NCI-H1417 treated with DMSO at 0.1 percent for 48 hours (cell line): ENCODE measurements at places on chromosomes 3 and 15.

GRCh38 chr3:38119248-38119544, 17.7 kb downstream of the ACAA1 start:
- DNase-seq: no peak

DNA sequence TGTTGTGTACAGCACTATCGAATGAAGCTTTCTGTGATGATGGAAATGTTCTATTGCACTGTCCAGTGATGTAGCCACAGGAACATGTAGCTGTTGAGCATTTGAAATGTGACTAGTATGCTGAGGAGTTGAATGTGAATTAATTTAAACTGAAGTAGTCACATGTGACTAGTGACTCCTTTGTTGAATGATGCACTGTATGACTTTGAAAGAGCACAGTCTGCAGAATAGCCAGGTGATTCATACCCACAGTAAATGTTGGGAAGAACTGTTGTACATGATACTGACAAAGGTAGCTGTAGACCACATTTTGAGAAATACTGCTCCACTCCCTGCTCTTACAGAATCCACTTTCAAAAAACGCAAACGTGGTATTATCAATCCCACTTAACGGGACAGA, 34.0 kb upstream of the ACTL6A start:
- DNase-seq: no peak

- no peak for DNase-seq
These were observed 134.8 kb downstream of the RBMS3 start for GRCh38 chr3:29415482-29416223.

- peak; percentile 83 for DNase-seq
These were observed 775 bp upstream of the CCDC39 start for GRCh38 chr3:180680097-180680430.
